ENCODE measurements at places on chromosomes 4 and X. TPM values are rescaled to one million over a fixed set of nuclear protein-coding genes. Genes with fewer than 3 reads are reported as not detected.

DNA sequence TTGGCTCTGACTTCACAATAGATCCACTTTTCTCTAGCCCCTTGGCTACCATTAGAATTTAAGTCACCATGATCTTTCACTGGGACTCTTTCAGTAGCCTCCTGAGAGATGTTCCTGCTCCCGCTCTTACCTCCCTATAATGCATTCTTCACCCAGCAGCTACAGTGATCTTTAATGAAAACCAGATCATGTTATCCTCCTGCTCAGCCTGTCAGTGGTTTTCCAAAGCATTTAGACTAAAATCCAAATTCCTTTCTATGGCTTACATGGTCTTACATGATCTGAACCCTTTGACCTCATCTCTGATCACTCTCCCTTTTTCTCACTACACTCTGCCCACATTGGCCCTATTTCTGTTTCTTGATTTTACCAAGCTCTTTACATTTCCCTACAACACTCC is 18.3 kb upstream of the RPS6KA3 start:
- DNase-seq, result no peak

SLC10A3 gene
- 18.3 TPM for polyA plus RNA-seq

NLGN3 gene
- polyA plus RNA-seq, result 3.9 TPM

DNA sequence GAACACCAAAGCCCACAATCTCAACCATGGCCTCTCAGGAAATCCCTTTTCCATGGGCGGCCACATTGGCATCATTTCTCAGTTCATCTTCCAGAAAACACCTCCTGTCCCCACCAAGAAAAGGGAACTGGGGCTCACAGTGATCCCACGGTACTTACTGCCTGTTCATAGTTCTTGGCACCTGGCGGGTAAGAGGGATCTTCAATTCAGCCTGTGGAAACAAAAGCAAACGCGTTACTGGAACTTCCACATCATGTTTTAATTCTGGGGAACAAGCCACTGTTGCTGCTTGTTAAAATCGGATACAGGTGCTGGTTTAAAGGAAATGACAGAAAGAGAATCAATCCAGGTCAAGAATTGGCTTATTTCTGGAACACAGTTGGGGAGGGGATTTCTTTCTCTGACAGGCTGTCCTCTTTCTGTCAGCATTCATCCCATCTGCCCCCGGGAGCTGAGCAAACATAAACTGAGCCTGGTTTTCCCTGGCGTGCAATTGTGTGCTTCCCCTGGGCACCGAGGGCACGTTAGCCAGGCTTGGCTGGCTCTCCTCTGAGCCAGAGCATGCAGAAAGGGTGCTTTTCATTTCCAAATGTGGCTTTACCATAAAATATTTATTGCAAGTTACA is 16.8 kb downstream of the CLNK start:
- DNase-seq, result no peak

DNA sequence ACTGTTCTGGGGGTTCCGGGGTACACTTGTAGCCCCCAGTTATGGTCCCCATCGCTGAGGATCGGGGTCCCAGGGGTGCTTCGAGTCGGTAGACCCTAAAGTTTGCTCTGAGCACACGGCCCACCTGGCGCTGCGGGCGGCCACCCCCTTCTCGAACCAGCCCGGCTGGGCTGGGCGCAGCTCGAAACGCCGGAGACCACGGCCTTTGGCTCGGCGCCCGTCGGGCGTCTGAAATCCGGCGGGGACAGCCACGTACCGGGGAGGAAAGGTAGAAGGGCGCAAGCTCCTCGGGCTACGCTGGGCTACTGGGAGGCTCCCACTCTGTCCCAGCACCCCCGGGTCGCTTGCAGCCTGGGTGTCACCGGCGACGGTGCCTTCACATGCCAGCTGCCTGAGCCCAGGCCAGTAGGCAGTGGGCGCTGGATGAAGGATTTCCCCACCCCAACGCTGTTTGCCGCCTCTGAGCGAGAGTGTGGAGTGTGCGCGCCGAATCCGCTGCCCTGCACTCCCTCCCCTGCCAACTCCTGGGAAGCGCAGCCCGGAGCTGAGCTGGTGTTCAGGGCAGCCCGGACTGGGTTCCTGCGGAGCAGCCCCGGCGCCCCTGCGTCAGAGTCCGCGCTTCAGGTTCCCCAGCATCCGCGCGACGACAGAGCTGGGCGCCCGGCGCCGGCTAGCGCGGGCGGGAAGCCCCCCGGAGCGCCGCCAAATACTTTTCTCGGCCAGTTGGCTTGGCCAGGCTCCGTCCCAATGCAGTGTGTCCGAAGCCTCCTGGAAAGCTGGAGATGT is 637 bp downstream of the MAMLD1 start:
- DNase-seq, result no peak

YY2 gene
- polyA plus RNA-seq, result 2.3 TPM

- no peak for DNase-seq
Observed at GRCh38 chr4:37981844-37982720, 21.9 kb downstream of the PTTG2 start.

DNA sequence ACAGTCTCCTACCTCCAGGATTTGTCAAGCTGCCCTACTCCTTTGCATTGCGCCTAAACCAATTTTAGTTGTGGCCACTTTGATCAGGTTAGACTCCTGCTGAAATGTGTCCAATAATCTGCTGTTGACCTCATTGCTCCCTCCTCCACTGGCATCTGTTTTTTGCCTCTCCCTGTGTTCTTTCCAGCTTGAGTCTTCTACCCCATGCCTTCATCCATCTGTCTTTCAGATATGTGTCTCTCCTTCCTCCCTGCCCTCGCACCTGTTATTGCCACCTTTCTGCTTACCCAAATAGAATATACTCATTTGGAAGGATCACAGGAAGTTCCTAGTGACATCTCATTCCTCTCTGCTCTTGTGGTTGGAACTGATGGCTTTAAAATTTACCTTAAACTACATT is 366.6 kb upstream of the CLNK start:
- DNase-seq, result no peak

EFHC2 gene
- polyA plus RNA-seq, result 9.5 TPM

DNA sequence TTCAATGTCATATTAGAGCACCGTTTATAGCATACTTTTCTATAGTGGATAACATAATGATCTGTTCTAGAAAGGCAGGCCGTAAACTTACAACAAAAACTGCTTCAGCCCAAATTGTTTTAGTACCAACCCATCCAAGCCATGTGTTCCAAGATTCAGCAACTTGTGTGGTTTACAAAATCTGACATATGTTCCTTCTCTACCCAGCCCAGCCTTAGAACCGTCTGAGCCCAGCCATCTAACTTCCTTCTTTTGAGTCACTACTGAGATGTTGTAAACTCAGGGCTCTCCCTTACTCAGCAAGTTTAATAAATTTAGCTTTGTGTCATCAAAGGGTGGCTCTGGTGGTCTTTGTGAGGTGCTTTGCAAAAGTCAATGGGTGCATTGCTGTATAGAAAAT is 32.4 kb upstream of the REPS2 start:
- DNase-seq, result no peak

GRCh38 chr4:152220201-152220666 is 315.7 kb downstream of the FBXW7 start:
- DNase-seq, result no peak

DNA sequence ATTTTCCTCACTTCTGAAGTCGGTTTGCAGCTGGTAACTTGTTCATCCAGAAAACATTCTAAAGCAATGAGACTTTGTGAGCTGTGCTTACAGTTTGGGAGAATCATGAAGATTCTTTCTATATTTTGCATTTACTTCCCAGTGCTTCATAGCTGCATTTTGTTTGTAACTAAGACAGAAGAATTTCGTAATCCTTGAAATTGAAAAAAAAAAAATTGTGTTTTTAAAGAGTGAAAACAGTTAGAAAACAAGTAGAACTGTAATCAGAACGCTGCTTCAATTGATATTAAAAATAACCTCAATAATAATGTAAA is 392.4 kb downstream of the UNC5C start:
- no peak for DNase-seq

GRCh38 chr4:3128976-3129375 is 54.5 kb downstream of the HTT start:
- no peak for DNase-seq

- DNase-seq, result no peak
Observed at GRCh38 chrX:7841084-7841805, 1.7 kb upstream of the VCX start.

- no peak for DNase-seq
Observed at GRCh38 chrX:139930916-139931645, 1.8 kb downstream of the ATP11C start.

DNA sequence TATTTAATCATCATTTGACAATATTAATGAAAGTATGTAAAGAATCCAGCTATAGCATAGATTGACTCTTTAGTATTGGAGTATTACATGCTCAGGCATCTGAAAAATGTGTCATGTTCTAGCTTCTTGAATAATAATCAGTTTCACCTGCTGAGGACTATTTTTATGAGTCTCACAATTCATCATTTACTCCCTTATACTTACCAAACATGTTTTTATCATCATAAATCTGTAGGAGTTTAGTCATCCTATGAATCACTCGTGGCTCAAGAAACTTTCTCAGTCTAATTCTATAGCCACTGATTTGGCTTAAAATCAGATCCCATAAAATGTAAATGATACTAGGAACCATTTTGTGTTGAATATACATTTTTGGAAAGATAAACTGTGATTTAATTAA is 1616.1 kb downstream of the C4orf33 start:
- DNase-seq, result no peak

PDGFRA gene
- 192 TPM for polyA plus RNA-seq

DNA sequence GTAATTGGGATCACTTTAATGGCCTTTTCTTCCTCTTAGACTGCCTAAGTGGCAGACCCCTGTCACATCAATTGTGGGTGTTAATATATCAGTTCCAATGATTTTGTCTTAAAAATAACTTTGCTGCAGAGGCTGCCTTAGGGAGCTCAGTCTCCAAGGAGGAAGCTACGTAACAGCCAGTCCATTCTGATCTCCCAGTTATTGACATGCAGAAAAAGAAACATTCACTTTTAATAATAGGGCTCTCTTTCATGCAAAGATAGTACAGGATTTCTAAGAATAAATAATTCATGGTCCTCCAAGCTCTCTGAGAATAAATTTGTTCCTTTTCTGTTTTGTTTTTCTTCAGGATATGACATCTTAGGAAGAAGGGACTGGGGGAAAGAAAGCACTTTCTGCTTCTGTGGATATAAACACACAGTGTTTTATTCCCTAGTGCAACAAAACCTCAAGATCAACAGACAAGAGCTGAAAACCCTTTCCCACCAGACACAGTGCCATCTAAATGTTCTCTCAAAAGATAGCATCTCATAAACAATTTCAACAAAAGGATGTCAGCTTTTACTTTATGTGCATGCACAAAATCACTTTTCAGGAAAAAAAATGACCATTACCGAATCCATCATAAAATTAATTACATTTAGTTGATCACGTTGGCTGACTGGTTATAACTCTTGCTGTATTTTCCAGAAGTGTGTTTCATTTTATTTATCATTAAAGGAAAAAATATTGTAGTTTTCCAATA is 372.4 kb upstream of the SLC7A11 start:
- DNase-seq, result no peak

- DNase-seq, result no peak
Observed at GRCh38 chr4:154822775-154823174, 41.7 kb downstream of the RBM46 start.

TCEAL9 gene
- 248 TPM for polyA plus RNA-seq

DNA sequence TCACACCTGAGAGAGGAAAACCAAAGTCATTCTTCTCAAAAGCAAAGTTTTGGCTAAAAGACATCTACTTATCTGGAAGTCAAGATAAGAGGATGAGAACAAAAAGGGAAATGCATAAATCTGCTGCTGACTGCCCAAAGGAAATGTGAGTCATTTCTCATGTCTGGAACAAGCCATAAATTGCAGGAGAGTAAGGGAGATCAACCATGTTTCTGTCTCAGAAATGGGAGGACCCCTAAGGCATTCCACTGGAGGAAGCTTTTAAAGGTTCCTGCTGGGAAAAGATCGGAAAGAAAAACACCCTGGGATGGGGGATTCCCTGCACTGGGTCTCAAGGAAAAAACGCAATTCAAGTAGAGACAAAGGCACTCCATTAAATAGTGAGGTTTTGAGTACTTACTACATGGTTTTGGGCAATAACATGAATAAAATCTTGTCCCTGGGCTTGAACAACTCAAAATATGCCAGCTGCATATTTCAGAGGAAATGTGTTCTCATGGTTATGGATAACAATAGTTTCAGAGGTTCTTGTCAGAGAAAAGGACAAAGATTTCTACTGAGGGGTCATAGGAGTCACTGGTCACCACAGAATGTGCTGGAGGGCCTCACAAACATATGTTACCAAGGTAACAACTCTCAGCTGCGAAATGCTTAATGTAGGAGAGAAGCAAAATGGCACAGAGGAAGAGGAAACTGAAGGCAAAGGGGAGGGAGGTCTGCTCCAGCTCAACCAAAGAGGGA is 19.3 kb downstream of the GPR143 start:
- DNase-seq, result no peak

DNA sequence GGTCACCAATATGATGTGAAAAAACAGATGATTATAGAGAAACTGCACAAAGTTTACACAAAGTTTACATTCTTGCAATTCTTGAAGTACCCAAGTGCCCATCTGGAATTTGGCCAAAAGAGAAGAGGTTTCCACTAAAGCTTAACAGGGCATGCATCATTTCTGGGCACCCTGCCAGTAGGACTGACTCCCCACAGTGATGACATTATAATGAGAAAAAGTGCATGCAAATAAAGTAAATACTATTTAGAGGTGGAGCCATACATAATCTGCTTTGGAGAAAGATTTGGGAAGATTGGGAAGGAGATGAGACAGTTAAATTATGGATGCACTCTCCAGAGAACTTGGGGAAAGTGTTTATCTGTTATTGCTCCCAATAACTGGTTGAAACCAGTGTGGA is 93.7 kb upstream of the TRPC3 start:
- no peak for DNase-seq
